ENCODE measurements at places on chromosomes 4 and X. TPM values are rescaled to one million over a fixed set of nuclear protein-coding genes. Genes with fewer than 3 reads are reported as not detected.

- peaks cover 35% of the 10 kb centered on the region for H3K36me3 ChIP-seq
- H3K27me3 ChIP-seq: no peaks in the 10 kb centered on the region
- DNase-seq: no peak
- H3K27ac ChIP-seq: no peak overlapping the region
- H3K4me1 ChIP-seq: peaks cover 9% of the 10 kb centered on the region
Measured at GRCh38 chr4:5730993-5731990, 20.3 kb downstream of the EVC start.

Gene FTHL17
- not detected for total RNA-seq

GRCh38 chr4:182421753-182422152 lies 178.6 kb downstream of the TENM3 start:
- H3K27me3 ChIP-seq: no peaks in the 10 kb centered on the region
- peaks cover 1% of the 10 kb centered on the region for H3K36me3 ChIP-seq
- no peak overlapping the region for H3K27ac ChIP-seq
- peaks cover under 1% of the 10 kb centered on the region for H3K4me1 ChIP-seq
- no peak overlapping the region for H3K4me3 ChIP-seq

Gene CENPVL1
- total RNA-seq: not detected

DNA sequence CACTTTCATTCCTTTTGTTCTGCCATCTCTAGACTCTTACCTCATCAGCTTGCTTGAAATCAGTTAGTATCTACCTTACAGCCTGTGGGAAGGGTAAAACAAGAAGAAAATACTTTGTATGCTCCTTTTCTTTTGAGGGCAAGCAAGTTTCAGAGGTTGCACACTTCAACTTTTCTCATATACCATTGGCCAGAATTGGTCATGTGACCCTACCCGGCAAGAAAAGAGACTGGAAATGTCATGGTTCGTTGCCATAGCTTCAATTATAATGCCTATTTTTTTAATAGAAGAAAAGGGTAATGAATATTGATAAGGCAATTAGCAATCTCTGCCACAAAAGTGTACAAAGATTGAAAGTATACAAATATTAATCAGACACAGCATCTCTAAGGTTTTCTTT lies 346.7 kb upstream of the TACR3 start:
- H3K27ac ChIP-seq: no peak overlapping the region
- no peak overlapping the region for H3K4me3 ChIP-seq
- no peak for DNase-seq

GRCh38 chrX:129772796-129773431 lies 6.8 kb upstream of the SASH3 start:
- H3K4me1 ChIP-seq: no peaks in the 10 kb centered on the region
- no peak for DNase-seq
- no peak overlapping the region for H3K27ac ChIP-seq
- no peaks in the 10 kb centered on the region for H3K27me3 ChIP-seq
- no peak overlapping the region for H3K4me3 ChIP-seq

DNA sequence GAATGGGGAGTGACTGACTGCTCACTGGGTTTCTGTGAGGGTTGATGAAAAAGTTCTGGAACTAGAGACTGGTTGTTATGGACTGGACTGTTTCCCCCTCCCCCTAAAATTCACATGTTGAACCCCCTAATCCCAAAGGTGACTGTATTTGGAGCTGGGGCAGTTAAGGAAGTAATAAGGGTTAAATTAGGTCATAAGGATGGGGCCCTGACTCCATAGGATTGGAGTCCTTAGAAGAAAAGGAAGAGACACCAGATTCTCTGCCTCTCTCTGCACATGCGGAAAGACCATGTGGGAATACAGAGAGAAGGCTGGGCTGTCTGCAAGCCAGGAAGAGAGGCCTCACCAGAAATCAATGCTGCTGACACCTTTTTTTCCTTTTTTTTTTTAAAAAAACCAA lies 38.2 kb downstream of the ZBTB49 start:
- H3K36me3 ChIP-seq: peaks cover 7% of the 10 kb centered on the region
- H3K4me1 ChIP-seq: peaks cover 6% of the 10 kb centered on the region
- H3K27ac ChIP-seq: no peak overlapping the region
- no peak for DNase-seq

Gene UGT2B28
- total RNA-seq: not detected
